LHCN-M2 (cell line): ENCODE measurements at places on chromosomes 7 and 10.

GRCh38 chr7:31850601-31851000 lies 163.6 kb downstream of the PPP1R17 start:
- no peak for DNase-seq

DNA sequence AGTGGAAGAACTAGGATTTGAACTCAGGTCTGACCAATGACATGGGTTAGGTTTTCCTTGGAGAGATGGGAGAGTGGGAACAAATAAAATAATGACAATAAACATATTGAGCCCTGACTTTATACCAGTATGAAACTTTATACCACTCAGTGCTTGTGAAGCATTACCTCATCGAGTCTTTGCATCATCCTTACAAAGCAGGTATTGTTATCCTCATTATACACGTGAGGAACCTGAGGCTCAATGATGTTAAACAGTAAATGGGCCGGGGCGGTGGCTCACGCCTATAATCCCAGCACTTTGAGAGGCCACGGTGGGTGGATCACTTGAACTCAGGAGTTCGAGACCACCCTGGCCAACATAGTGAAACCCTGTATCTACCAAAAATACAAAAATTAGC lies 47.7 kb downstream of the HHEX start:
- no peak for DNase-seq

DNA sequence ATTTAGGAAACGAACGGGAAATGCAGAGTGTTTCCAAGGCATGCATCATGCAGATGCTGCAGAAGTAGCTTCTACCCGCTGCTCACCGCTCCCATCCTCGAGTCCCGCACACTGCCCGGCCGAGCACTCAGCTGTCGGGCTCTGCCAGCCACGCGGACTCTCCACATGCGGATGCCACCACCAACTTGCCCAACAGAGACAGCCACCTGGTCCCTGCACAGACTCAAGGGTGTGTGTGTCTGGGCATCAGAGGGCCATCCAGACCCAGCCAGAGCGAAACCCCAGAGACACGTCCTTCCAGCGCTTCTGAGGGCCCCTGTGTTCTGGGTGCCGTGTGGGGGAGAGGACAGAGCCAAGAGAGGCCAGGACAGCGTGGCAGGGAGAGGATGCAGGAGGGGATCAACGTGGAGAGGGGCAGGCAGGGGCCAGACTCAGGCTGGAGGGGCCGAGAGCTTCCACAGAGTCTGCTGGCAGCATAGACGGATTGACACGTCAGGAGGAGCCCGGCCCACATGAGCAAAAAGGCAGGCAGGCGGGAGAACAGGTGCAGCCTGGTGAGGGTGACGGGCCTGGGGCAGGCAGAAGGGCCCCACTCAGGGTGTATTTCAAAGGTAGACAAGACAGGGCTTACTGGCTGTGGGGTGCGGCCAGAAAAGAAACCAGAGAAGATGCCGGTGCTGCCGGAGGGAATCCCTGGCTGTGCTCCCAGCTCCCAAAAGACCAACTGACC lies 18.3 kb downstream of the GPER1 start:
- DNase-seq = no peak

DNA sequence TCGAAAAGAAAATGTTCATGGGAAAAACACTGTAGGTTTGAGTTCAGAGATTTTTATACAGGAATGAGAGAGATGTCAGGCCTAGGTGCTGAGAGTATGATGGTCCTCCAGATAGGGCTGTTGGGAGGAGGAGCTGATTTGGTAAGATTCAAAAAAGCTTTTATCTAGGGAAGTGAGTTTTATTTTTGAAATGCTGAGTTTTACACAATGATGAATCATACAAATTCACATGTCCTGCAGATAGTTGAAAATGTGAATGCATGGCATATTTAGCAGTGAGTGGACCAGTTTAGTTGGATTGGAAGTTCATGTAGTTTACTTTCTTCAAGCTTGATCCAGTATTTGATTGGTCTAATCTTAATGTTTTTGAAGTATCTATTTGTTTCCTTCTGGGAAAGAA lies 154.8 kb downstream of the LRRC4 start:
- peak; percentile 65 for DNase-seq

DNA sequence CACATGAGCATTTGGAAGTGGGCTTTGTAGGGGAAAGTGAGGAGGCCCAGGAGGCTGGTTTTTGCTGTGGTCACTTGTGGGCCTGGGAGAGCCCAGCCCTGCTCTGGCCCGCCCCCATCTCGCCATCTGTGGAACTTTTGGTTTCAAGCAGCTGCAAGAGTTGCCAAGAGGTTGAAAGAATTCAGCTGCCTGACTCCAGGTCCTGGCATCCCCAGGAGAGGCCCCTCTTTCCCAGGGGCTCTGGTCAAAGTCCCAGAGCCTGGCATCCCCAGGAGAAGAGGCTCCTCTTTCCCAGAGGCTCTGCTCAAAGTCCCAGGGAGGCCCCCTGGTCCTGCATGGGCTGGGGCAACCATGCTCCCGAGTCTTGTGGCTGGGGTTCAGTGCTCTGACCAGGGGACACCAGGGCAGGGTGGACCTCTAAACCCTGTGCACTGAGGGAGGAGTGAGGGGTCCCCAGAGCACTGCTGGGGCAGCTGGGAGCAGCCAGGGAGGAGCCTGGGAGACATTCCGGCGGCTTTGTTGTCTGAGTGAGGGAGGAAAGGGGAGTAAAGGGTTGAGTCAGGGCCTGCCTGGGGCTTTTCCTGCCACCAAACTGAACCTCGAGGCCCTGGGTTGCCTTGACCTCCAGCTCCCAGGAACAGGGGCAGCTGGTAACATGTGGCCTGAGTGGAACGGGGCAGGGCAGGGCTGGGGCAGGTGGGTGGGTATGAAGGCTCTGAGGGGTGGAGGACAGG lies 27.7 kb upstream of the CSGALNACT2 start:
- DNase-seq = peak; percentile 56

- peak; percentile 4 for DNase-seq
These were observed 644 bp downstream of the SORBS1 start for GRCh38 chr10:95560278-95561176.

GRCh38 chr10:110977662-110978061 lies 58.3 kb downstream of the SHOC2 start:
- DNase-seq = peak; percentile 10

- no peak for DNase-seq
These were observed 4.5 kb downstream of the POP7 start for GRCh38 chr7:100710452-100710851.

- DNase-seq = peak; percentile 57
These were observed 1.8 kb upstream of the OPN1SW start for GRCh38 chr7:128777156-128778123.

- peak; percentile 48 for DNase-seq
These were observed 89.2 kb upstream of the PFKP start for GRCh38 chr10:2978111-2978510.

DNA sequence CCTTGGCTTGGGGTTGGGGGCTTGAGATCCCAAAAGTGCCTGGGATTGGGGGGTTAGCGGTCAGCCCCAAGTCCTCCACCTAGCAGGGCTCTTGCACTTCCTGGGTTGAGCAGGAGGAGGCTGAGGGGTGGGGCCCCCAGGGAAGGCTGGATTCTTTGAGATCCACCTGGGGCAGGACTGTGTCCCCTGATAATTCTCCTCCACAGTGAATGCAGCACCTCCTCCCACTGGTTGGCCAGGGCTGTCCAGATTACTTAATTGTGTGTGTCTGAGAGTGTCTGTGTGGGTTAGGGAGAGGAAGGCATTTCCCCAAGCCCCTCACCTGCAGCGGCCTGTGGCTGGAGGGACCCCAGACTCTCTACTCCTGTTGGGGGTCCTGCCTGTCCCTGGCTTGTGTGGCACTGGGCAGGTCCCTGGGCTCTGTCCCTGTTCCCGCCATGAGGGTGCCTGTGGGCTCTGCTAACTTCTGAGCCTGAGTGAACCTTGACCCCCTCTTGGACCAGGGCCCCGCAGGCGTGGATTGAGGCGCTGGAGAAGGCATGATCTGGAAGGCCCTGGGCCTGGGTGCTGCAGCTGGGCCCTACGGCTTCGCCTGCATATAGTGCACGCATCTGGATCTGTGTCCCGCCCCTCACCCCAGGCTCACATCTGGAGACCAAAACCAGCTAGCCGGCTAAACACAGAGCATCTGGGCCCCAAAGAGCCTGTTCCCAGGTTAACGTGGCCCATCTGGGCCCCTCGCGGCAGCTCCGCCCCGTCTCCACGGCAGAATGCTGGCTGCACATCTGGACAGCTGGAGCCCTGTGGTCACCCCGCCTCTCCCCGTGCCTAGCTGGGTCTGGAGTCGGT lies 10.4 kb downstream of the TMEM270 start:
- DNase-seq = no peak

DNA sequence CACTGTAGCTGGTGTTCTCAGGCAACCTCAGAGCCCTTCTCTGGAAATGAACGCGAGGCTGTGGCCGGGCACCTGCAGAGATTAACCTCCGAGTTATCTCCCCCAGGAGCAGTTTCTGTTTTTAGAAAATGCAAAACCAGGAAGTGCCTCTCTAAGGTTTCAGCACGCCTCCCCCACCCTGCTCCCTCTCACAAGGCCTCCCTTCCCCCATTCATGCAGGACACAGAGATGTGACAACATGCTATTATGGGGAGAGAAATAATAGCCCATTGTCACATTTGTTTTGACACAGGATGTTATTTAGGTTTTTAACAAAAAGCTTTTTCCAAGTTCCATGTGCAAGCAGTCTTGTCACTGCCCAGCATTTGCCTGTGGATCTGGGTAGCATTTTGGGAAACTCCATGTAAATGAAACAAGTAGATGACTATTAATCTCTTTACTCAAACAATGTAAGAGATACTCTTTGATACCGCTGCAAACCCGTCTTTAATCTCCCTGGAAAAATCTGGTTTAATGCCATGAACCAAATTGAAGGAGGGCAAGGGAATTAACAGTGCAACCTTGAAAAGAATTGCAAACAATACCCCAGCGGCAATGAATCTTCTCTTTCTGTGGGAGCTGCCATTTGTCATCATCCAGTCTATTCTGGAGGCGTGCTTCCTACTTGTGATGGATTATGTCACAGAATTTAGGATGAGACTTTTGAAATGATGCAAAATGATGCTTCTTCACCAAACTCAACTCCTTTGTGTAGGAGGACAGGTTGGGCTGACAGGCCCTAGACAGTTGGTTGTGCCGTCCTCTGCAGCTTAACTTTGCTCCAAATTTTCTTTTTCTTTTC lies 86.5 kb upstream of the NMT2 start:
- DNase-seq = no peak

- DNase-seq = peak; percentile 20
These were observed 121.5 kb upstream of the SH2B2 start for GRCh38 chr7:102165136-102165535.

- peak; percentile 21 for DNase-seq
These were observed 166.9 kb upstream of the RNF32 start for GRCh38 chr7:156473476-156474240.

- DNase-seq = peak; percentile 55
These were observed 100.9 kb upstream of the YAE1 start for GRCh38 chr7:39465055-39465929.

DNA sequence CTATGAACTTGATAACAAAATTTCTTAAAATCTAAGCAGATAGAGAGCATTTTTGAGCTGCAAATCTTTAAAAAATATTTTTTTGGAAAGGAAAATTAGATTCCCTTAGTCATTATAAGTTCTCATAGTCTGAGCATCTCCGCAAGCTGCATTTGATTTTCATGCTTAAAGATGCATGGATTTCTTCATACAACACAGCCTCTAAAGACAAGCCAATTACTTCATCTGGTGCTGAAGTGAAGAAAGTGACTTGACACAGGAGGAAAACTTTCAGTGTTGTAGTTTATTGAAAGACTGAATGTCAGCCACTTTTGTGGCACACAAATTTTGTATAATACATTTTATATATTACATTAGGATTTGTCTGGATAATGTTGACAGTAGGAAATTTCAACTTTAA lies 22.5 kb downstream of the SEMA3D start:
- no peak for DNase-seq

DNA sequence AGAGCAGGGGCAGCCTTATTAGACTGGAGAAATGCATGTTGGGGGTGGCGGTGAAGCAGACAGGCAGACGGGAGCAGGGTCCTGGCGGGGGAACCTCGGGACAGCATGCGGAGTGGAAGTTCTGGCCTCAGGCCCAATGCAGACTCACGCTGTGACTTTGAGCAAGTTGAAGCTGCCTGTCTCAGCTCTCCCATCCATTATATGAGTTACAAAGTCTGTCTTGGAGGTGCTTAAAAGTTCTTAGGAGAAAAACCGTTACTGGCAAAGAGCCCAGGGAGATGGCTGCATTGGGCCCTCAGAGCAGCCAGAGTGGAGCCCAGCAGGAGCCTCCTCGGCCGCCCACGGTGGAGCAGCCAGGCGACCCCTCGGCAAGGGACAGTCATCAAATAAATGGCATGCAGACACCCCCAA lies 509.5 kb downstream of the PLXNA4 start:
- DNase-seq = peak; percentile 44

DNA sequence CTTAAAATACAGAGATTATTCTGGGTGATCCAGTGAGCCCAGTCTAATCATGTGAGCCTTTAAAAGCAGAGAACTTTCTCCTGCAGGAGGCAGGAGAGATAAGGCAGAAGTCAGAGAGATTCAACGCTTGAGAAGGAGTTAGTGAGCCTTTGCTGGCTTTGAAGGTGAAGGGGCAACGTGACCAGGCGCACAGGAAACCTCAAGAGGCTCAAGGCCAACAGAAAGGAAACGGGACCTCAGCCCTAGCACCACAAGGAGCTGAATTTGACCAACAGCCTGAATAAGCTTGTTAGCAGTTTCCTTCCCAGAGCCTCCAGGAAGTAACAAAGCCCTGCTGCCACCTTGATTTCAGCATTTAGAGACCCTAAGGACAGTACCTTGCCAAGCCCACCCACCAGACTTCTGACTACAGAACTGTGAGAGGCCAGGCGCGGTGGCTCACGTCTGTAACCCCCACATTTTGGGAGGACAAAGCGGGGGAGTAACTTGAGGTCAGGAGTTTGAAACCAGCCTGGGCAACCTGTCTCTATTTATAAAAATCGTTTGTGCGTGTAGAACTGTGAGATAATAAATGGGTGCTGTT lies 87.3 kb upstream of the KAT6B start:
- DNase-seq = no peak

GRCh38 chr7:11524476-11525397 lies 307.3 kb downstream of the THSD7A start:
- DNase-seq = no peak

DNA sequence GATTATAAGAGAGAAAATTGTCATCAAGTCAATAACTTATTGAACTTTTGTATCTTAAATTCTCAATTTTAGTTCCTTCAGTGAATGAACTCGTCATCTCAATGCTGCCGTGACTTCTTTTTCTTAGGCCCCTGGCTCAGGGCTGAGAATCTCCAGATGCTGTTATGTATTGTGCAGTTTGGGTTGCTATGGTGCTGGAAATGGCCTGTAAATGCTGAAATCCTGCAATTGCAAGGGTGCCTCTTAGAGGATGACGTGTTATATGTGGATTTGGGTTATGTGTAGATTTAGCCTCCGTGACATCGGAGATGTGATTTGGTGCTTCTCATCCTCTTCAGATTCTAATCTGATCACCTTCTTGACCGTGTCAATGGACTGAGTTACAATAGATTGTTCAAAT lies 55.7 kb upstream of the ZRANB1 start:
- DNase-seq = peak; percentile 6

- DNase-seq = peak; percentile 15
These were observed 11.1 kb upstream of the ACSL5 start for GRCh38 chr10:112362833-112363232.

- no peak for DNase-seq
These were observed 14.5 kb downstream of the CFAP46 start for GRCh38 chr10:132927824-132928223.
